ENCODE measurements at places on chromosomes 11 and 22.

DNA sequence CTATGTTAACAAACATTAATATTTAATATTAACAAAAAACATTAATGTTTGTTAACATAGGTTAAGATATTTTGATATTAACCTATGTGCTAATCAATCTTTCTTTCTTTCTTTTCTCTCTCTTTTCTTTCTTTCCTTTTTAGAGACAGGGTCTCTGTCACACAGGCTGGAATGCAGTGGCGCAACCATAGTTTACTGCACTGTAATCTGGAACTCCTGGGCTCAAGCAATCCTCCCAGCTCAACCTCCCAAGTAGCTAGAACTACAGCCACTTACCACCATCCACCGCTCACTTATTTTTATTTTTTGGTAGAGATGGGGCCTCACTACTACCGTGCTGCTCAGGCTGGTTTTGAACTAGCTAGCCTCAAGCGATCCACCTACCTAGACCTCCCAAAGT, 13.2 kb downstream of the SIK3 start:
- DNase-seq: no peak

GRCh38 chr11:46367244-46367915, 14.1 kb upstream of the MDK start:
- DNase-seq: peak; percentile 61

- DNase-seq: no peak
These were observed 166.8 kb upstream of the SEZ6L start for GRCh38 chr22:26002456-26002855.

- DNase-seq: no peak
These were observed 46.1 kb upstream of the OR4B1 start for GRCh38 chr11:48170241-48171233.

- DNase-seq: no peak
These were observed 9.8 kb downstream of the THAP12 start for GRCh38 chr11:76371170-76371569.

DNA sequence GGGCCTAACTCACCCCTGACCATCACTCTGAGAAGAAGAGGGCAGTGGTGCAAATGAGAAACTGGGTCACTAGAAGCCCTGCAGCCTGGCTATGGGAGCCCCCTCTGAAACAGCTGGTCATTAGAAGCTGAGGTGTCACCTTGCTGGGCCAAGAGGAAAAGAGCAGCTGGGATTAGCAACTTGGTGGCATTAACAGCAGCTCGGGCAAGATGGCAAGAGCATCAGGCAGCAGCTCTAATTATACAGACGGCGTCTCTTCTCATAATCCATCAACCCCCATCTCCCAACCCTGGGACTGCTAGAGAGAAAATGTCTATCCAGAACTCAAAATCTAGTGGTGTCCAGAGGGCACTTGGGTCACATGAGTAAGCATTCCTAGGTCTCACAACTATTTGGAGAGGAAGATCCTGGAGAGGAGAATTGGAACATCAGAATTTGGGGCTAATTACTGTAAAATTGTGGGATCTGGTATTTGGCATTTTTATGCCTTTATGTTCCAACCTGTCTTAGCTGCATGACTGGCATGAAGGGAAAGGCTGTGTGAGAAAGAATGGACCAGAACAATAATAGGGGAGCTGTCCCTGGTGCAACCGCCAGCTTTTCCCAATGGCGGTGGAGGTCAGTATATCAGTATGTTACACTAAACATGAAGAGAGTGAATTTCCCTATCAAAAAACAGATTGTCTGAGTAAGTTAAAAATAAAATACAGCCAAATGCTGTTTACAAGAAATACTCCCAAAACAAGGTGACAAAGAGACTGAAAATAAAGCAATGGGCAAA, 7.6 kb upstream of the LMO1 start:
- DNase-seq: no peak

GRCh38 chr11:130215531-130216220, 56.1 kb downstream of the ST14 start:
- no peak for DNase-seq

GRCh38 chr11:75667831-75668450, 897 bp downstream of the MAP6 start:
- no peak for DNase-seq

Measured in activated T-helper 1 cell treated with anti-CD3 and anti-CD28 coated beads, Interleukin-2, amount 50 U/mL, for 16 hours (primary cell).